ENCODE measurements at places on chromosomes 1 and 21. TPM values are rescaled to one million over a fixed set of nuclear protein-coding genes. Genes with fewer than 3 reads are reported as not detected.

Gene TNFRSF9
- 0.72 TPM for total RNA-seq

Gene SFN
- total RNA-seq: 0.18 TPM

Gene BCL2L15
- under 0.01 TPM for total RNA-seq

Gene AK2
- total RNA-seq: 118 TPM

Gene DYNLT5
- 0.18 TPM for total RNA-seq

Gene C8A
- total RNA-seq: not detected

Gene ENSA
- 53.2 TPM for total RNA-seq

DNA sequence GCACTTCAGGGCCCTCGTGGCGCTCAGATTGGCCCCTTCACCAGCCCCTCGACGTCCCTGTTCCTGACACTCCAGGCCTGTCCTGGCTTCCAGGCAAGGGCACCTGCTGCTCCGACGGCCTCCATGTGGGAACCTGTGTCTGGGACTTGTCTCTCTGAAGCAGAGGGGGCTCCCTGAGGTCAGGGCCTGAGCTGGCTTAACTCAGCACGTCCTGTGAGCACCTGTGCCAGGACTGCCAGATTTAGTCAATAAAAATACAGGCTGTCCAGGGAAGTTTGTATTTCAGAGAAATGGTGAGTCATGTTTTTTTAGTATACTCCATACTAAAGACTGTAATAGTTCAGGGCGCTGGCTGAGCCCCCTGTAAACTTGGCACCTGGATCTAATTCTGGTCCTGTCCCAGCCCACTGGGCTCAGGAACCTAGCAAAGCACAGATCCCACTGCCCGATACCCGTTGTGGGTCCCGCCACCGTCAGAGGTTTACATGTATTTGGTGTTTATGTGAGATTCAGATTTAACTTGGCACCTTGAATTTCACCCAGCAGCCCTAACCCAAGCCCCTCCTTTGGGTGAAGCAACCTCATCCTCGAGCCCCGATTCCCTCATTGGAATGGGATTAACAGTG is 109.9 kb upstream of the IFFO2 start:
- DNase-seq: peak; percentile 28

- no peak for DNase-seq
Measured at GRCh38 chr1:234645964-234646363, 36.0 kb upstream of the IRF2BP2 start.

DNA sequence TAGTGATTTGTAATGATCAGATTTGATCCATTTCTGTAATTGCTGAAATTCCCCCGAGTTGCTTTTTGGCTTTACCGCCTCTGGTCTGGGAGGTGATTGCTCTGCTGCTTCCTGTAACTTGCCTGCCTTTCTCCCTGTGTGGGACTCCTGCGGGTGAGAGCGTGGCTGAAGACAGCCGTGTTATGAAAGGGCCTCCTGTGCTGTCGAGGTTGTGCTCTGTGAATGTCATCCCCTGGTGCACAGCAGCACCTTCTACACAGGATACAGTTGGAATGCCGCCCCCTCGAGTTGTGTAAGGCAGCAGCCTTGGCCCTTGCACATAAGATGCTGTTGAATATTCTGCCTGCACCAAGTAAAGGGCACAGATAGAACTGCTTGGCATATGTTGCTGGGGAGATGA is 5.9 kb downstream of the SOD1 start:
- DNase-seq: peak; percentile 54

GRCh38 chr21:41921021-41921420 is 32.8 kb downstream of the C2CD2 start:
- no peak for DNase-seq

GRCh38 chr1:6515771-6516170 is 24.3 kb upstream of the PLEKHG5 start:
- no peak for DNase-seq

- DNase-seq: no peak
Measured at GRCh38 chr1:19400192-19400611, 85.1 kb downstream of the CAPZB start.

- no peak for DNase-seq
Measured at GRCh38 chr1:53708687-53709086, 30.3 kb downstream of the GLIS1 start.

DNA sequence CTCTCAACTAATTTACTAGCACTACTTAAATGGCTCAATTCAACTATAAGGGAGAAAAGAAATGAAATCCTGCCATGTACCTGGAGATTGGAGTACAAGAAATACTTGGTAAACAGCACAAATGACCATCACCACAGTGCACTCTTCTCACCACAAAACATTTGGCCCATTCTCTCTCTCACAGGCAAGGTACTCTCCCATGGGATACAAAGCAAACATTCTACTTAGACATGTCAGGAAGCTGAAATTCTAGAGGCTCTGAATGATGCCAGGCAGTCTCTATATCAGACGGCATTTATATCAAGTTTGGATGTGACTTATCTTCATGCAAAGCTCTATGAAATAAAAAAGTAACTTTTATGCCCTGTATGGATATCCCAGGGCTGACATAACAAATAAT is 72.5 kb downstream of the DPT start:
- DNase-seq: no peak

- no peak for DNase-seq
Measured at GRCh38 chr1:243505986-243506689, 250.3 kb downstream of the SDCCAG8 start.
